ENCODE measurements at places on chromosomes 6 and 20.

- DNase-seq = no peak
These were observed 10.7 kb upstream of the VEGFA start for GRCh38 chr6:43759136-43759906.

GRCh38 chr6:169803816-169804340 is 52.5 kb downstream of the ERMARD start:
- DNase-seq = no peak

DNA sequence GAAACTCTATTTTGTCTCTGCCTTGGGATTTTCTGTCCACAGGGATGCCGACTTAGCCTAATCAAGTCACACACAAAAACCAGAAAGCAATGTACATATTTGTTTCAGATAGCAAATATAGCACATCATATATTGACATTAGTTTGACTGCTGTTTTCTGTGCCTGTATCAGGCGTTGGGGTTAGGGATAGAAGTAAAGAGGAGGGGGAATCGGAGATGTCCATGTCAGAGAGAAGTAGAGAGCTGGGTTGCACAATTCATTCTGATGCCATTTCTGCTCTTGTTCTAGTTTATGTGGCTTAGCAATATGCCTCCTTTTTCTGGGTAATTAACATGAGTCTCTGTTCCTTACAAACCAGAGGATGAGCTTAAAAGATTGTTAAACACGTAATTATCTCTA is 14.7 kb upstream of the IPCEF1 start:
- DNase-seq = no peak

DNA sequence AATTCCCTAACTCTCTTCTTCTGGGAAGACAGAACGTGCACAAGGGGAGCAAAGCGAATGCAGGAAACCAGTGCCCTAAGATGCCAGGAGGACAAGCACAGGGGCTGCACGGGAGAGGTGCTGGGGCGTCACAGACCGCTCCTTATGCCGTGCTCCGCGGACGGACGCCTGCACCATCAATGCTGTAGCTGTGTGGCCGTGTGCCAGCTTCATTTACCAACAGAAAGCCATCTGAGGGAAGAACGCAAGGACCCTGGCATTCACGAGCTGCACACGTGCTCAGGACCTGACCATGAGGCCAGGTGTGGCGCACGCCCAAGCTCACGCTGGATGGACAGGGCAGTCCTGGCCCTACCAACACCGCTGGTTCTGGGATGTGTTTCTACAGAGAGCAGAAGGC is 35.4 kb downstream of the WDR27 start:
- DNase-seq = no peak

DNA sequence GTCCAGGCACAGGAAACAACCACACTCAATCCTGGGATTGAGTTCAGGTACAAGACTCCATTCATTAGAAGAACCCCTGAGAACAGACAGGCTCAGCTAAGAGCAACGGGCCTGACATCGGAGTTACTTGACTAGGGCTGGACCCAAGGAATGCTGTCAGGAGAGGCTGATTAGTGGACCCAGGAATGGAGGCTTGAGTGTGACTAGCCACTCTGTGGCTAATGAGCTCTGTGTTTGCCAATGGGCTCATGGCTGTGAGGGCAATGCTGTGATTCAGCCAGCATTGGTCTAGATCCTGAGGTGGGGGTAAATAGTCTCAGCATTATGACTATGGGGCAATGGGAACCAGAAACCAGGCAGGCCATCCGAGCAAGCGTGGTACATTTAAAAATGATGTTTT is 71.8 kb downstream of the RIOK1 start:
- no peak for DNase-seq

GRCh38 chr6:19268117-19268516 is 569.1 kb upstream of the ID4 start:
- no peak for DNase-seq

DNA sequence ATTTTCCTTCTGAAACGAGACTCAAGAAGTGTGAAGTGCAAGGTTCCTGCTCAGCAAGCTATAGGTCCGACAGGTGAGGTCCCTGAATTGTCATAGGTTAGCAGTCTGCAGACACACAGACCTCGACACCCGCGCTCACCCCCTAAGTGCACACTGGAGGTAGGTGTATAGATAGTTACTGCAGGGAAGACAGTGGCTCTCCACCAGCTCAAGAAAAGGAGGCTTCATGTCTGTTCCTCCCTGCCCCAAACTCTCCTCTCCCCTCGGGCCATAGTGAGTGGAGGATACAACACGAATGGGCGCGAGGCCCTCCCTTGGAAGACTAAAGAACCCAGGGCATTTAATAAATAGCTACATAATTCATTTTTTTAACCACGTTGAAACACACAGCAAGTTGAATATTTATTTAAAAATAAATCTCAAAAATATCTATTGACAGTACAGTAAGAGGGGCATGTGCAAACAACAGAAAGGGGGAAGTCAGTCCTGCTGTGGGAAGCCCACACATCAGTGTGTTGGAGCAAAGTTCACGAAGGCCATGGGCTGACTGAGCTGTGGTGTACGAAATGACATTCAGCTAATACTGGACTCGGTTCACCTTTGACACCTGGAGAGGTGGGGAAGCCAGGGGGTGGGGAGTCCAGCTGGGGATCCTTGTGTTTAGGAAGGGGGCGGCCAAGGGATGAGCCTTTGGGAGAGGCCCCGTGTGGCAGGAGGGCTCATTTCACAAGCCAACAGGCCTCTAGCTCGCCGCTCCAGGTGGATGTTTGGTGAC is 10.7 kb downstream of the SPATA2 start:
- no peak for DNase-seq

DNA sequence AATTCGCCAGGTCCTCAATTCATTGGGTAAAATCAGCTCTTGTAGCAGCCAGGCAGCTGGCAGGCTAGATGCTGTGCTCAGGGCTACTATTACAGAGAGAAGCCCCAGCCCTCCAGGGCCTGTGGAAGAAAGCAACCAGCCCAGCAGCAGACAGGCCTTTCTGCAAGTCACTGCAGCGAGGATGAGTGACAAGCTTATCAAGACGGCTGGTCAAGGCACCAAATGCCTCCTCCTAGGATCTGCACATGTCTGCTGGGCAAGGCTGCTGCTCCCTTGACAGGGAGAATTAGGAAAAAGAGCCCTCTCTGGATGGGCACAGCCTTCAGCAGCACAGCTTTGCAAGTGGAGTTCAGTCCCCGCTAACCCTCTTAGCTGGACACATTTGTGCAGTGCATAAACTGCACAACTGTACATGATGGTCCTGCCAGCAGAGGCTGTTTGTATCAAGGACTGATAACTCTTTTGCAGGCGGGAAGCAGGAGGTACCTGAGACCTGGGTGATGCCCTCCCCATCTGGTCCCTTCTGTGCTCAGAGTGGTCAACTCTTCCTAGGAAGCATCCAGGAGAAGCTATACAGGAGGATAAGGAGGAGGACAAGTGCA is 89.9 kb downstream of the CDC5L start:
- no peak for DNase-seq

GRCh38 chr6:106439459-106439858 is 78.9 kb downstream of the CRYBG1 start:
- no peak for DNase-seq

DNA sequence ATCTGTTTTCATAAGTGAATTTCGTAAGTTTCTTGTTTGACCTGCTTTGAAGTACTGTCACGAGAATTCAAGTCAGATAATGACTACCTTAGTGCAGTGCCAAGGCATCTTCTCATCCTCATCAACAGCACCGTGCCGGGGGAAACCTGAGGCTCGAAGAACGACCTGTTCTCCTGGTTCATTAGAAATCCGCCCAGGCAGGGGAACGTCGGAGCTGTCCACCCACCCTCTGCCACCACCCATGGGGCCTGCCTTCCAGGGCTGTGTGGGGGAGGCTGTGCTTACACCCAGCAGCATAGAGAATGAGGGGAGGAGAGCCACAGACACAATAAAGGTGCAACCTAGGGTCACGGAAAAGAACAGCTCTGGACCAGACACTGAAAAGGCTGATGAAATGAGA is 101.6 kb downstream of the RAMACL start:
- DNase-seq = no peak

DNA sequence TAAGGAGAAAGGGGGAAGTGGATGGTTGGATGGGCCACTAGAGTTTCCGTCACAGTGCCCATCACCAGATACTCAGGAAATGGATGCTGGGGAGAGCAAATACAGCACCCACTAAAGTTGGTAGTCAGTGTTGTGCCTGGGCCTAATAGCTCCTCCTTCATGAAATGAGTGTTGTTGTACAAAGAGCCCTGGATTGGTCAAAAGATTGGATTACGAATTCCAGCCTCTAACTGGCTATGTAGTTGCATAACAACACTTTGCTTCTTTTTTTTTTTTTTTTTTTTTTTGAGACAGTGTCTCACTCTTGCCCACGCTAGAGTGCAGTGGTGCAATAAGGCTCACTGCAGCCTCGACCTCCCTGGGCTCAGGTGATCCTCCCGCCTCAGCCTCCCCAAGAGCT is 27.4 kb downstream of the KCNG1 start:
- DNase-seq = no peak

GRCh38 chr6:42744351-42744893 is 1.5 kb downstream of the TBCC start:
- DNase-seq = no peak

- DNase-seq = no peak
These were observed 56.3 kb downstream of the EZR start for GRCh38 chr6:158762787-158763433.
